Mesenteric fat pad (tissue), 1 donor: ENCODE measurements at places on chromosomes 11 and 22.
A peak's percentile ranks its signal among the peaks of the same experiment; 100 is the strongest.

DNA sequence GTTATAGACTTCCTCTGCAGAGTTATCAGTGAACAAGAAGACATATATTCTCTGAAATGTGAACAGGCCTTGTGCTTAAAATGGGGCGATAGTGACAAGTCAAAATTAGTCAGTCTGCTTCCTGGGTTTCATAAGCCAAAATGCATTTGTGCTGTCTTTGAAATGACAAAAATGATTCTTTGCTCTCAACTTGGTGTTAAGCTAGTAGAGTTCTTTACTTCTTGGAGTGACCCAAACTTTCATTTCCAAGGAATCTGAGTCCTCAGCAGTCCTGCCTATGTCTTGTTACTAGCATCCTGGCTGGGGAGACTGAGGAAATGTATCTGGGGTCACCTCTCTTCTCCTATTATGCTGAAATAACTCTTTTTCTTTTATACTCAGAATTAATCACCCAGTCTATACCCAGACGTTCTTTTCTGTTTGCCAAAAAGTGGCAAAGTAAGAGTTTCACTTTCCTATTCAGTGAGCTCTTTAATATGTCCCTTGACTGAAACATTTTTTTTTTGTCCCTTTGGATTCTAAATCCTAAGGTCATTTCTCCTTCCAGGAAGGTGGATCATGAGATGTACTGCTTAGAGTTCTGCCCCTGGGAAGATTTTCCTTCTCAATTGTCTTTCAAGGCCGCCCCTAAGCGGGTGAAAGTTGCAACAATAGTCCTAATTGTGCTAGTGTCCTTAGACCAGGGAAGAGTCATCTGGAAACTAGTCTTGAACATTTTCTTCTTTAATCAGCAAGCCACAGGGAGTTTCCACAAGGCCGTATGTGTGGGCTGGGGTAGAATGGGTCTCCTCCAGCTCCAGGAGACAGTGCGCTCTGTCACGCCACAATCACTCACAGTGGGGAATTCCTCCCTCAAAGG is 53.0 kb upstream of the RDX start:
- no peak for DNase-seq

DNA sequence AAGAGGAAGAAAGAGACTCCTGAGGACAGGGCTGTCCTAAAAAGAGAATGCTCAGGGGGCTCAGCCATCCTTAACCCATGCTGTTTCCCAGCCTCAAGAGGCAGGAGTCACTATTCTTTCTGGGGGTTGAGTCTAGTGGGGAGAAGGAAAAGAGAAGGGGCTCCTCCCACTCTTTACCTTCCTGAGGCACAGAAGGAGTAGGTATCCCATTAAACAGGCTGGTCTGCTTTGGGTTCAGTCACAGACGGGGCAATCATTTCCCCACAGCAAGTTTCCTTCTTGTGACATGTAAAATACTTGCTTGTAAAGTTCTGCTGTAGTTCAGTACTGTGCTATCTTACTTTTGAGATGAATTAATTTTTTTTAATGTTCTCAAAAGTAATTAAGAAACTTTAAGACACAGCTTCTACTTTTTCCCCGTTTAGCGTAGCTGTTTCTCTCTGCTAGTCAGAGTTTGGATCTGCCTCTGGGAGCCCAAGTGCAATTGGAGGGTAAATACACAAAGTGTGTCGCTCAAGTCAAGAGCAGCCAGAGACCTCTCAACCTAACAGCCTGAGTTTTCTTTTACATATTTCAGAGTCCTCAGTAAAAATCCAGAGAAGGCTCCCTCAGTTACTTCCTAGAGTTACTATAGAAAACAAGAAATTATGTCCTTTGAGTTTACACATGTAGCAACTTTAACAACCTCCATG is 15.0 kb downstream of the OR8A1 start:
- DNase-seq, result no peak

GRCh38 chr11:130340671-130341319 is 26.1 kb upstream of the ZBTB44 start:
- no peak for DNase-seq

DNA sequence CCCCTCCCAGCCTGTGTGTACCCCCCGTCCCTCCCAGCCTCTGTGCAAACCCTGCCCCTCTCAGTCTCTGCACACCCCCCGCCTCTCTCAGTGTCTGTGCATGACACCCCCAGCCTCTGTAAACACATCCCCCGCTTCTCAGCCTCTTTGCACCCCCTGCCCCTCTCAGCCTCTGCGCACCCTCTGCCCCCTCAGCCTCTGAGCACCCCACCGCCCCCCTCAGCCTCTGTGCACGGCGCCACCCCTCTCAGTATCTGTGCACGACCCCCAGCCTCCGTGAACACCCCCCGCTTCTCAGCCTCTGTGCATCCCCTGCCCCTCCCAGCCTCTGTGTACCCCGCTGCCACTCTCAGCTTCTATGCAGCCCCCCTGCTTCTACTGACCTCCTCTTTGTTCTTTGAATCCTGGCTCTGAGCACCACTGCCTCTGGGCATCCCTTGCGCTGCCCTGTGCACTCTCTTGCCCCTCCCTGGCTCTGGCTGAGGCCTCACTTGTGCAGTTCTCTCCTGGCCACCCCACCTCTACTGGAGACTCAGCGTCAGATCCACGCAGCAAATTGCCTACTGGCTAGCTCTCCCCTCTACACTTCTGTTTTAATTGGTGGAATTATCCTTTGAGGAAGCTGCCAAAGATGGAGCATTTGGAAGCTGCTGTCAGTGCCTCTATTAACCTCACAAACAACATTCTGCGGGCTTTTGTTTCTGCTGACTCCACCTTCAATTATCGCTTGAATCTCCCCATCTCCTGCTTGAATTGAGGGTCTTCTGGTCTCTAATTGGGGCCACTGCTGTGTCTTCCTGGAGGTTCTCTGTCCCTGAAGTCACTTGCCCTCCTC is 838.6 kb downstream of the TBC1D22A start:
- peak; percentile 35 for DNase-seq

GRCh38 chr11:59267196-59267595 is 54.5 kb upstream of the MPEG1 start:
- no peak for DNase-seq

GRCh38 chr22:38783095-38783615 is 10.8 kb downstream of the DNAL4 start:
- DNase-seq, result no peak

- DNase-seq, result peak; percentile 95
Measured at GRCh38 chr22:36775964-36776669, at the start of gene IFT27. Gene IFT27, minus strand, starts transcription at chr22:36776119. Its CDS starts 412 bp downstream, at chr22:36775707.

DNA sequence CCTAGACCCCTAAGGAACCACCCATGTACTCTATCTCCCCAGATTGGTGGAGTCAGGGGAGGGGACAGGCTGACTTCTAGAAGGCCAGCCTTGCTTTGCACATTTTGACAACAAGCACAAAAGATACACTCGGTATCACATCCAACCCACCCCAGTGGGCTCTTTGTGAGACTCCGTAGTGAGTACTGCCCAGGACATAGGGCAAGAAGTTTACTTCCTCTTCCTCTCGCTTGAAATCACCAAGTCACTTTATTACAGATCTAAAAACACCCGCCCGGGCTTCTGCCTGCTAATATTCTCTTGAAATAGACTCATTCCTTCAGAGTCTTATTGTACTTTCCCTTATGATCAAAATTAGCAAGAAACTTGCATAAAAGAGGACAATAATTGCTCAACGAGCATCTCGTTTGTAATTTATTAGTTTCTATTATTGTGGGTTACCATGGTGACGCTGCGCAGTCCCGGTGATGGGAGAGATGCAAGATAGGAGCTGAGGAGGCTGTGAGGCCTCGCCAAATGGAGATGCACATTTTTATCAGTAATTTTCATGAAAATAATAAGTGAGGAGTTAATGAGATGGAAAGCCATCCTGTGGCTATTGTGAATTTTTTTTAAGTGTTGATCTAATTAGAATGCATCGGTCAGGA is 96.9 kb downstream of the FEZ1 start:
- no peak for DNase-seq

- peak; percentile 65 for DNase-seq
Measured at GRCh38 chr22:22884010-22884887, 3.4 kb upstream of the IGLL5 start.
